ENCODE measurements at places on chromosomes 3 and 15.

DNA sequence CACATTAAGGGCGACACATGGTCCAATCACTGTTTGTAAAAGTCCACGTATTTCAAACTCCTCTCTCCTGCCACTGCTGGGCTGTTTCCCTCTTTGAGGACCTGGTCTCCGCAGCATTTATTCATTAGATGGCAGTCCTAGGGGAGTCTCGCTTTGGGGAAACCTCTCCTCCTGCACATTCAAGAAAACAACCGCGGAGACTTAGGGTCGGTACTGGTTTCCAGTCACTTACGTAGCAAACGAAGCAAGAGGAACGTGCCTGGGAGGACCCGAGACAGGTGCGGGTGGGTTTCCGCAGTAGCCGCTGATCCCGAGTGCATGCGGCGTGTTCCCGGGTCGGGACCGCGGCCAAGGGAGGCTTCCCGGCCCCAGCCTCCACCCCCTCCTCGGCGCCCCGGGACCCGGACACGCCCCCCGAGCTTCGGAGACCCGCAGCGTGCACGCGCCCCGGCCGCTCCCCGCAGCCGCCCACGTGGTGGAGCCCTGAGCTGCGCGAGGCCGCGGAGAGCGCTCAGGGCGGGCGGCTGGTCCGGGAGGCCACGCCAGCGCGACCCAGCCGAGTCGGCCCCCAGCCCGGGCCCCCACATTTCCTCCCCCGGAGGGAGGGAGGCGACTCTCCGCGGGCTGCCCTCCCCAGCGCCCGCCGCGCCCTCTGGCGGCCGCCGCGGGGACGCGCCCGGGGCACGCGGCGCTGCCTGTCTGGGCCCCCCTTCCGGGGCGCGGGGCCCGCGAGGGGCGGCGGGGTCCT lies 1.1 kb upstream of the IGF1R start:
- peak overlapping the region; percentile 1 for H3K27ac ChIP-seq
- H3K4me3 ChIP-seq: peak overlapping the region; percentile 76
- DNase-seq: no peak
- H3K4me1 ChIP-seq: peaks cover 16% of the 10 kb centered on the region

DNA sequence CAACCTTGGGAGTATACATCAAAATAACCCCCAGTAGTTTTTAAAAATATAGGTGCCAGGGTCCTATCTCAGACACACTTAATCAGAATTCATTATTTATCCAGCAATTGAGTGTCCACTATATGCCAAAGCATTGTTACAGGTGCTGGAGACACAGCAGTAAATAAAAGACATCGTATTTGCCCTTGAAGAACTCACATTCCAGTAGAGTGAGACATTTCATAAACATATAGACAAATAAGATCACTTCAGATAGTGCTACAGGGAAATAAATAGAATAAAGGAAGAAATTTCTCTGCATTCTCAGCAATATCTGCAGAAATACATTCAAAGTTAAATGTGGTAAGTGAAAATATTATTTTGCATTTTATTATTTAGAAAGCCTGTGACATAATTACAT lies 34.1 kb upstream of the ANKRD28 start:
- H3K36me3 ChIP-seq: no peaks in the 10 kb centered on the region
- no peak overlapping the region for H3K27ac ChIP-seq
- H3K27me3 ChIP-seq: no peaks in the 10 kb centered on the region
- peaks cover 5% of the 10 kb centered on the region for H3K4me1 ChIP-seq

GRCh38 chr15:39585871-39586301 lies 5.0 kb downstream of the THBS1 start:
- peaks cover 88% of the 10 kb centered on the region for H3K4me1 ChIP-seq
- no peaks in the 10 kb centered on the region for H3K27me3 ChIP-seq
- H3K36me3 ChIP-seq: peaks cover 88% of the 10 kb centered on the region

- H3K36me3 ChIP-seq: peaks cover 25% of the 10 kb centered on the region
- H3K27ac ChIP-seq: peak within 1 kb of the TSS; percentile 96
- no peaks in the 10 kb centered on the region for H3K27me3 ChIP-seq
- H3K4me1 ChIP-seq: peaks cover 48% of the 10 kb centered on the region
- H3K4me3 ChIP-seq: peak within 1 kb of the TSS; percentile 96
Observed at GRCh38 chr15:82540055-82540983, at the start of gene RPS17. RPS17 (minus strand) TSS chr15:82540457; CDS start chr15:82540428, 29 bp downstream.

DNA sequence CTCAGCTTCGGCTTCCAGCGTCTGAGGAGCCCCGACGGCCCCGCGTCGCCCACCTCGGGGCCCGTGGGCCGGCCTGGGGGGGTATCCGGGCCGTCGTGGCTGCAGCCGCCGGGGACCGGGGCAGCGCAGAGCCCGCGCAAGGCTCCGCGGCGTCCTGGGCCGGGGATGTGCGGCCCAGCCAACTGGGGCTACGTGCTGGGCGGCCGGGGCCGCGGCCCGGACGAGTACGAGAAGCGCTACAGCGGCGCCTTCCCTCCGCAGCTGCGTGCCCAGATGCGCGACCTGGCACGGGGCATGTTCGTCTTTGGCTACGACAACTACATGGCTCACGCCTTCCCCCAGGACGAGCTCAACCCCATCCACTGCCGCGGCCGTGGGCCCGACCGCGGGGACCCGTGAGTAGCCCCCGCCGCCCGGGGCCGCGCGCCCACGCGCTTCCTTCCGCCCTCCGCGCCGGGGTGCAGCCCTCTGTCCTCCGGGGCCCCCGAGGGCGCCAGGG lies 462 bp downstream of the EDEM1 start:
- peak overlapping the region; percentile 97 for H3K4me3 ChIP-seq
- H3K36me3 ChIP-seq: no peaks in the 10 kb centered on the region
- peak overlapping the region; percentile 93 for H3K27ac ChIP-seq

GRCh38 chr3:129235344-129235917 lies 14.0 kb upstream of the COPG1 start:
- H3K27ac ChIP-seq: no peak overlapping the region
- H3K36me3 ChIP-seq: no peaks in the 10 kb centered on the region
- H3K27me3 ChIP-seq: no peaks in the 10 kb centered on the region
- no peak for DNase-seq
- H3K4me3 ChIP-seq: no peak overlapping the region
- peaks cover 18% of the 10 kb centered on the region for H3K4me1 ChIP-seq

DNA sequence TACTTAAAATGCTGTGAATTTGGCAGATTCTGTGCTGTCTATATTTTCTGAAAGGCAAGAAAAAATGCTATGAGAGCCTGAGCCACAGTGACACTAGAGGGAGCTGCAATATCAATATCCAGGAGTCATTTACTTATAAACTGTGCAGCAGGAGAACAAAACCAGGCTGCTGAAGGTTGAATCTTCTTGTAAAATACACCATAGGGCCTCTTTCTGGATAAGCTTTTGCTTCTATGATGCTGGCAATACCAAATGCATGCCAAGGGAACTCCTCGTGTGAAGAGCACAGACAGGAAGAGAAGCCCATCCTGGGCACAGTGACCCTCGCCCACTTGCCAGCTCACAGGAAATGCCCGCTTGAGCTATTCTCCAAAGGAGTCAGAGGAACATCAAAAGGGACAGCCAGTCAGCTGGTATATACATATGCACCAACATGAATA lies 48.0 kb upstream of the TSPAN3 start:
- peak overlapping the region; percentile 74 for H3K27ac ChIP-seq
- H3K36me3 ChIP-seq: peaks cover 13% of the 10 kb centered on the region
- H3K27me3 ChIP-seq: no peaks in the 10 kb centered on the region
- no peak overlapping the region for H3K4me3 ChIP-seq
